ENCODE measurements at places on chromosomes 1 and 21.

GRCh38 chr1:201309416-201309815 lies 26.1 kb downstream of the PKP1 start:
- peak; percentile 85 for DNase-seq

- DNase-seq = peak; percentile 48
These were observed 2.0 kb downstream of the GPR88 start for GRCh38 chr1:100539836-100540536.

- no peak for DNase-seq
These were observed 71.0 kb upstream of the ANGPTL1 start for GRCh38 chr1:178941849-178942248.

- DNase-seq = no peak
These were observed 5.7 kb downstream of the ZBTB40 start for GRCh38 chr1:22457345-22457744.

- DNase-seq = no peak
These were observed 186.4 kb downstream of the MRPL39 start for GRCh38 chr21:25420831-25421230.

DNA sequence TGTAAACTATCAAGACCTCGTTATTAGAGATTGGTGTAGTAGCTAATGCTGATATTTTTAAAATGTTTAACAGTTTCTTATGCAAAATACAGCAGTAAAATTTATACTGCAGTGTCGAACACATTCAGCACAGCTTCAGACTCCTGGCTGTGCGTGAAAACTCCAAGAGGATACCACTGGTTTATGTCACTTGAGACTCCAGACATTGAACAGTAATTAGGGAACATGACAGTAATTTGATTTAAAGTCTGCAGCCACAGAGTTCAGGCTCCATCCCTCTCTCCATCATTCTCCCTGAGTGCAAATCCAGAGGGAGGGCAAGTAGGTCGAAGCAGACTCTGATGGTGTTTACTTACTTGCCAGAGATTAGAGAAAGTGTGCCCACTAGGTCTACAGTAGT lies 94.2 kb downstream of the AK5 start:
- DNase-seq = no peak

GRCh38 chr21:45993210-45994085 lies 11.9 kb downstream of the COL6A1 start:
- DNase-seq = no peak

DNA sequence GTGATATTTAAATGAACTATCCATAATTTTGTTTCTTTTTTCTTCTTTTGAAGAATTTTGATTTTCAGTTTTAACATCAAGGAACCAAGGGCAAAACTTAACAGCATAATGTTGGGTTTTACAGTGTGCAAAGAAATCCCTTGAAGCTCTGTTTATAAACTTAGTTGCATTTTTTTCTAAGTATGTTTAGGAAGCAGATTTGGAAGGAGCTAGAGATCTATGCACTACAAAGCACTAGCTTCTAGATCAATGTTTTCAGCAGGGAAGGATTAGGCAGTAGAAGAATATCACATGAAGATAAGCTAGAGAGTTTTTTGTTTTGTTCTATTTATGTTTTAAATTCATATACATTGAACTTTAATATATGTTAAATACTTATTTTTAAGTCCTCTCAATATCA lies 250.6 kb upstream of the C1orf105 start:
- DNase-seq = no peak

- peak; percentile 68 for DNase-seq
These were observed 46.6 kb downstream of the VPS26C start for GRCh38 chr21:37220433-37220980.

DNA sequence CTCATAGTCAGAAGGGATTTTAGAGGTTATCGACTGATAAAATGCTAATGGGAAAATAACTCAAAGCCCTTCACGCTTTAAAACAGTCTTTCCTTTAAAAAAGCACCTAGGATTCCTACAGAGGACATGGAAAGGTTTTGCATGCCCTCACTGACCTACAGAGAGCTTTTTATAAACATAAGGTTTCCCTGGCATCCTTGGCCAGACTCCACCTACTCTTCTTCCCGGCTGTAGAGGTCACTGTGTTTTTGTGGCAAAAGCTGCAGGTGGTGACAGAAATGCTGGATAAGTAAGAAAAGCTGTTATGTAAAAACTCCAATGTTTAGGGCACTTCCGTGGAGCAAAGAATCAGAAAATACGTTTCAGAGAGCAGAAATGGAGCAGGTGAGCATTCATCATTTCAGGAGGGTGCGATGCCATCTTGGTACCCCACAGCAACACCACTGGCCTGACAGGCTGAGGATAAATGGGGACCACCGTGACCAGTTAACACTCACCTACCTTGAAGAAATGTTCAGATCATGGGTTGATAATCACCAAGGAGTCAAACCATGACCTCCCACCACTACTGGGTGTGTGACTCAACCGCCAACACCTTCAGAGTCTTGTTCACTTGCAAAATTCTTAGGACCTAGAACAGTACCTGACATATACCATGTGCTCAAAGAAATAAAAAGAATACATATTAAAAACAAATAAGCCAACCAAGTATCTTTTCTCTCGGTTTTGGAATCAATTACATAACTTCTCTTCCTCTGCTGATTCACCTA lies 46.6 kb downstream of the SSBP3 start:
- DNase-seq = no peak

DNA sequence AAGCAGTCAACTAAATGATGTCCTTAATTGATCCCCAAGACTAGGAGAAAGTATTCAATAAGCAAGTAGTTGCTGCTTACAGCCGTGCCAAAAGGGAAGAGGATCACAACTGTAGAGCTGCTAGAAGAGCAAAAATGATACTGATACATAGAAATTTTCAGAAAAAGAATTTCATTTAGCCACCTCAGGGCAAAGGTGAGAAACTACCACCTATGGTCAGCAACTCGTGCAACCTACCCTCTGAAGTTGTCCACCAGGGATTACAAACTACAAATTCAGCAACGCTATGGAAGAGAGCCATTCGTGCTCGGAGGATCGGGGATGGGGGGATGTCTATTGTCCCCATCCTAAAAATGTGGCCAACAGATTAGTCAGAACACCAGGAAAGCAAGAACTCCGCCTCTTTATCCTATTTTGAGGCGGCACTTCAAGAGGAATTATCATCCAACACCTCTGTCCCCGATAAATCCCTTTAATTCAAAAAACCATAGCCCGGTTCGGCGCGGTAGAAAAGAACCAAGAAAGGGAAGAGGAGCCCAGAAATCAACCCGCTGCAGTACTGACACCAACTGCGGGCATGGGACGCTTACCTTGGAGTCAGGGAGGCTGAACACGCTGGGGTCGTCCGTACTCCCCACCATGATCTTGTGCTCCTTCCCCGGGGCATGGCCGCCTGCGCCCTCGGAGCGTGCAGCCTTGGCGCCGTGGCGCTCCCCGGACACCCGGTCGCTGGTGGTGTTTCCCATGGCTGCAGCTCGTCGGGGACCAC lies 687 bp downstream of the PRKAB2 start:
- DNase-seq = peak; percentile 27

- no peak for DNase-seq
These were observed 1.0 kb downstream of the RAB7B start for GRCh38 chr1:206002160-206002559.

GRCh38 chr1:166272155-166272554 lies 105.4 kb upstream of the FAM78B start:
- no peak for DNase-seq

DNA sequence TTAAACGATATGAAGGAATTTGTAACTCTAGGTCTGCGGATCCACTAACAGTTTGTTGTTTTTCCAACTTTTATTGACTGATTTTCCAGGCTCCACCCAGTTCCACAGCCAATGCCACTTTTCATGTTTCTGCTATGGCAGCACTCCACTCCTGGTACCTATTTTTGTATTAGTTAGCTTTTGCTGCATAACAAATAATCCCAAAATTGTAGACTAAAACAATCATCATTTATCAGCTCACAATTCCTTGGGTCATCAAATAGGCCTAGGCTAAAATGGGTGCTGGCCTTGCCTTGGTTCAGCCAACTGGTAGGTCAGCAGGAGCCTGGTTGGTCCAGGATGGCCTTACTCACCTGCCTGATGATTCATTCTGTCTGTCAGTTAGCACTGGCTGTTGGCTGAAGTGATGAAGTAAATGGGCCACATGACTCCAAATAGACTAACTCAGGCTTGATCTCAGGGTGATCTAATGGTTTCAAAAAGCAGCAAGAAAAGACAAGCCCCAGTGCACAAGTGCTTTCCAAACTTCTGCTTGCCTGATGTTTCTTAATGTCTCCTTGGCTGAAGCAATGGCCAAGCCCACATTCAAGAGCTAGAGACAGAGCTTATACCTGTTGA lies 3.2 kb upstream of the C8B start:
- DNase-seq = no peak

DNA sequence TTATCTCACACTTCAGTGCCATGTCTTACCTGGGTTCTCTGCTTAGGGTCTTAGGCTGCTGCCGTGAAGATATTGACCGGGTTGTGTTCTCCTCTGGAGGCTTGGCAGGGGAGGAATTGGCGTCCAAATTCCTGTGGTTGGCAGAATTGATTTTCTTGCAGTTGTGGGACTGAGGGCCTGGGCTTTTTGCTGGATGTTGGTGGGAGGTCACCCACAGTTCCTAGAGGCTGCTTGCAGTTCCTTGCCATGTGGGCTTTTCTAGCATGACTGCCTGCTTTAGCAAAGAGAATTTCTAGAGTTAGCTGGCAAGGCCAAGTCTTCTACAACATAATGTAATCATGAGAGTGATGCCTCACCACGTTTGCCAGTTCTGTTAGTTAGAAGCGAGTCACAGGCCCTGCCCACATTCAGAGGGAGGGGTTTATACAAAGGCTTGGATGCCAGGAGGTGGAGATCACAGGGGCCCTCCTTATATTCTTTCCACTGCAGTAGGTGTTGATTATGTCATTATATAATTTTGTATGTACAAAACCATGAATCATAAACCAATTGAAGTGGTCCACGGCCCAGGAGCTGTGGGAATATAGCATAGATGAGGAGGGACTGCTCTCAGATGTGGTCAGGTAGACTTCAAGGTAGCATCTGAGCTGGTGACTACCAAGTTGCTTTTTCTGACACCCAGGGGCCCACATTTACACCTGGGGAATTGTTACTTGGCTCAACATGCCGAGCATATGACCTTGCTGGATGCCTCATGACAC lies 6.6 kb downstream of the UBL4B start:
- no peak for DNase-seq

- DNase-seq = peak; percentile 83
These were observed 730 bp downstream of the CDC42 start for GRCh38 chr1:22053017-22053860.

GRCh38 chr1:74729741-74730478 lies 2.9 kb downstream of the CRYZ start:
- peak; percentile 4 for DNase-seq

GRCh38 chr1:64574301-64574700 lies 104.4 kb downstream of the CACHD1 start:
- DNase-seq = no peak

DNA sequence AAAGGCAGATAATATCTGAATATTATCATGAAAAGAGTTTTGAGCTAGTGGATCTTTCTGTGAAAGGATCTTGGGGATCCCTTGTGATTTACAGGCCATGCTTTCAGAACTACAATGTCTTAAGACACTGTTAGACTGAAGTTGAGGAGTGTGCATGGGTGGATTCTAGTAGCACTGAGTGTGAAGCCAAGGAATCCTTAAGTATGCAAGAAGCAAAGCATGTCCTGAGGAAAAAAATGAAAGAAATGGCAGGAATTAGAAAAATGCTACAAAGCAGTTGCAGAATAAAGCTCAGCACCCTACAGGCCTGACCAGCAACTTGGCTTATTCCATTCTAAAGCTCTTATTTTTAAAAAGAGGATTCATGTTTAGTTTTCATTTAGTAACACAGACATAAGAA lies 11.9 kb downstream of the STX6 start:
- no peak for DNase-seq

GRCh38 chr1:84122780-84123382 lies 21.2 kb upstream of the PRKACB start:
- peak; percentile 59 for DNase-seq

- DNase-seq = no peak
These were observed 10.5 kb upstream of the RYR2 start for GRCh38 chr1:237031480-237031879.

DNA sequence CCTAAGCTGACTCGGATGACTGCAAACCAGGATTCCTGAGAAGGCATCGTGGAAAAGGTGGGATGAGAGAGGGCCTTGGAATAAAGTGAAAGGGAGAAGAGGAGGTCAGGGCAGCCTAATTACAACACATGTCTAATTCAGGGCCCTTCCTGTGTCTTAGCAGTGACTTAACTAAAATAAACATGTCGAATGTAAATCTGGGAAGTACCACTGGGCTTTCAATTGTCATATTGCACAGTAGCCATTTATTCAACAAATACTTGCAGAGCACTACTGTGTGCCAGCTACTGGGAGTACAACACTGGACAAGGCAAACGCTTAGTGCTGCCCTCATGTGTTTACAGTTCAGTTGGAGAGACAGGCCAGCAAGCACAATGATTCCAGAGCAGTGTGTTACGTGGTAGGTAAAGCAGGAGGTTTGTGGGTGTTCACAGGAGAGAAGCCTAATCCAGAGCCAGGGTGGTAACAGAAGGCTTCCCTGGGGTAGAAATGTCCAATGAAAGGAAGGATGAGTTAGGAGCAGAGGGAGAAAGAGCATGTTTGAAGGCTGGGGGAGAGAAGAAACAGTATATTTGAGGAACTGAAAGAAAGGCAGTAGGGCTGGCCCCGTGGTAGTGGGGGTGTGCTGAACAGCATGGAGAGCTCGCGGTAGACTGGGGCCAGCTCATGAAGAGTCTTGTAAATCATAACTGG lies 38.0 kb upstream of the RASAL2 start:
- DNase-seq = peak; percentile 57
